ENCODE measurements at places on chromosomes 4 and X.

DNA sequence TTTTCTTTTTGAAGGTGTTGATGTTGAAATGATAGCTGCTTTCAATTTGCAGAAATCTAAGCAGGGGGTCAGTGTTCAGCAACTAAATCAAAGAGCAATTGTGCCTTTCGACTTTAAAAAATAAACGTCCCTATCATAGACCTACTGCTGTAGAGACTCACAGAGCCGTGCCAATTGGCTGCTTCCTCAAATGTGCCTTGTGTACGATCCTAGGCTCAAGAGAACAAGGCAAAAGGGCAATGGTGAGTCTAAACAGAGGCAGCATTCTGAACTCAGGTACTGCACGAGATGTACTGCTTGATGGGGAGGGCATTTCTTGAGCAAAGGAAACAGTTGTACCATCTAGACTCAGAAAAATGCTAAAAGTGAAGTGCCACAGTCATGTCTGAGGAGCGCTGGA, 29.8 kb downstream of the OPHN1 start:
- H3K27ac ChIP-seq: no peak overlapping the region
- H3K27me3 ChIP-seq: peaks cover 7% of the 10 kb centered on the region
- no peaks in the 10 kb centered on the region for H3K4me1 ChIP-seq
- H3K4me3 ChIP-seq: no peak overlapping the region
- DNase-seq: no peak

DNA sequence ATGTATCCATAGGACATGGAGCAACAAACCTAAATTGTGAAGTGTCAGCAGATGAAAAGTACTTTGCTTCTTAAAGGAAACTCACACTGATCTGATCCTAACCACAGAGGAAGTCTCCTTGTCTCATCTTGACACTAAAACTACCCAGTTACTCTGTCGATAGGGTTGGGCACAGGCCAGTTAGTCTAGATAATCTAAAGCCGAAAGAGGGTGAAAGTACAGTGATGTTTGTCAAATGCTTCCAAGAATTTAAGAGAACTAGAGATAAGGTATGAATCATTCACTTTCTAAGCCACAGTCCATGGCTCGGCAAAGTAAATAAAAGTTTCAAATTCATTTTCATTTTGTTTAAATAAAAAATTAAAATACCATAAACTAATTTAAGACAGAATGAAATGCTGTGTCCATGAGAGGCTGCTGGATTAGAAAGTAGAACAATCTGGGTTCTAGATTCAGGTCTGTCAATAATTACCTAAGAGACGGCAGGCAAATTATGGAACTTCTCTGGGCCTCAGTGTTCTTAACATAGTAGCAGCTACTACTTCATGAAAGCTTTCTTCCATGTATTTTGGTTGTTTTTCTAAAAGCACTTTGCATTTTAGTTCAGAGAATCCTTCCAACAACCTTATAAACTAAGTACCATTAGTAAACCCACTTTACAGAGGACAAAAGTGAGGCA, 176.7 kb downstream of the LDB2 start:
- H3K4me3 ChIP-seq: no peak overlapping the region
- DNase-seq: no peak

- H3K4me1 ChIP-seq: no peaks in the 10 kb centered on the region
- DNase-seq: no peak
- no peaks in the 10 kb centered on the region for H3K36me3 ChIP-seq
- H3K4me3 ChIP-seq: no peak overlapping the region
Measured at GRCh38 chr4:11535333-11535732, 106.6 kb upstream of the HS3ST1 start.

DNA sequence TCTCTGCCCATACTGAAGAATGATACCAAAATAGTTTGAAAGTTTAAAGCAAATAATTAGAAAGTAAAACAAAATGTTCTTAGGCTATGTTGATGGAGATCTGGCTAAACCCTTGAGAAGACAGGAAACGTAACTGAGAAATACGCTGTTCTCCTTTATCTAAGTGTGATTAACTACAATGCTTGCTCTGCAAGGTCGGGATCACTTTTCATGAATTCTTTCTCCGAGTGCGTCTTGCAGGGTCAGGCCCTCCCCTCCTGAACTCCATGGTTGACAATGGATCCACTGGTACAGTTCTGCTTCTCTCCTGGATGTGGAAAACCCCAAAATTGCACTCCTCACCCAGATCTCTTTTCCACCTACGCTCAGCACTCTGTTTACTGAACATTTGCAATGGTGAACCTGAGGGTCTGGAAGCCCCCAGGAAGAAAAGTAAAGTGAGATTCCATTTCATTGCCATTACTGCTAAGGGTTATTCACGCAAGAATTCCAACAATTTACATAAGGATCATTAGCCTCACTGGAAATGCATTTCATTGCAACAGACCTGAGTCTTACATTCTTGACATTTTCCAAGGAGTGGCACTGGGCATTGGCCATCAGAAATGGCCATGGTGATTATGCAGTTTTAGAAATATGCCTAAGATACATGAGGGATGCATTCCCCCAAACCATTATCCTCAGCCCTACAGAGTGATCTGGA, 24.6 kb upstream of the WWC2 start:
- H3K4me3 ChIP-seq: no peak overlapping the region
- DNase-seq: no peak
- no peaks in the 10 kb centered on the region for H3K27me3 ChIP-seq
- no peak overlapping the region for H3K27ac ChIP-seq
- H3K36me3 ChIP-seq: no peaks in the 10 kb centered on the region
- no peaks in the 10 kb centered on the region for H3K4me1 ChIP-seq

- DNase-seq: no peak
- H3K4me3 ChIP-seq: no peak overlapping the region
- H3K36me3 ChIP-seq: peaks cover 10% of the 10 kb centered on the region
- H3K27me3 ChIP-seq: peaks cover 23% of the 10 kb centered on the region
Measured at GRCh38 chr4:107725281-107725859, 5.3 kb upstream of the PAPSS1 start.

GRCh38 chr4:35365186-35365585, 879.1 kb downstream of the ARAP2 start:
- H3K36me3 ChIP-seq: no peaks in the 10 kb centered on the region
- H3K4me1 ChIP-seq: no peaks in the 10 kb centered on the region
- no peak overlapping the region for H3K27ac ChIP-seq
- DNase-seq: no peak

GRCh38 chrX:40098264-40099054, 701 bp upstream of the BCOR start:
- H3K4me1 ChIP-seq: peaks cover 22% of the 10 kb centered on the region
- DNase-seq: peak; percentile 59
- H3K4me3 ChIP-seq: peak overlapping the region; percentile 84
- H3K27ac ChIP-seq: peak overlapping the region; percentile 67
- H3K36me3 ChIP-seq: peaks cover 37% of the 10 kb centered on the region

DNA sequence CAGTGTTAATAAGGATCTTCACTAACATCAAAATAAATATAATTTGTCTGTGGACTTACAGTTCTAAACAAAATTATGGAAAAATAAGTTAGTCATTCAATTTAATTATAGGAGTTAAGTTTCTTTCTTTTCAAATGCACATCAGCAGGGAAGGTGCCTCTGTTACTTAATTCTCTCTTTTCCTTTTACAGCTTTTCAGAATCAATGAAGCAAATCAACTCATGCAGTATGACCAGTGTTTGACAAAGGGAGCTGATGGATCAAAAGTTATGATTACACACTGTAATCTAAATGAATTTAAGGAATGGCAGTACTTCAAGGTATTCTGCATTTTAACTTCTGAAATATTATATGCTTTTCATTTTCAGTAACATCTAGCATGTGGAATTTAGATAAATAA, 15.9 kb downstream of the HMGB2 start:
- H3K27ac ChIP-seq: no peak overlapping the region
- H3K4me1 ChIP-seq: no peaks in the 10 kb centered on the region
- no peaks in the 10 kb centered on the region for H3K36me3 ChIP-seq
- H3K27me3 ChIP-seq: no peaks in the 10 kb centered on the region
- H3K4me3 ChIP-seq: no peak overlapping the region

DNA sequence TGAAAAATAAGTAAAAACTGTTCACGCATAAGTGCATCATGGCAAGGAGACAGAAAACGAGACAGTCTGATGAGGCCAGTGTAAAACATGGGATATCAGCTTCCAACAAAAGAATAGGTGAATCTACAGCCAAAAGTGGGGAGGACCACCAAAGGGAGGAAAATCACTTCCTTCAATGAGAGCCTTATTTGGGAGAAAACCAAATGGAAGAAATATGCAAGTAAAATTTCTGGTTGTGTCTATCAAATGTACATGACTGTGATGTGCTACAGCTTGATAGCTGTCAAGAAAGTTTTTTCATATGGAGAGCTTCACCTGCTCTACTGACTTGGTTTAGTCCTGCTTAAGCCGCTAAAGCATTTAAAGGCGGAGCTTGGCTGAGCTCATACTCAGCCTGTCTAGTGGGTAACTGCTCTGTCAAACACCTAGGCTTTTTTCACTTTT, 66.2 kb downstream of the MAGEA1 start:
- no peaks in the 10 kb centered on the region for H3K36me3 ChIP-seq
- H3K27me3 ChIP-seq: peaks cover 9% of the 10 kb centered on the region
- no peak overlapping the region for H3K27ac ChIP-seq
- no peaks in the 10 kb centered on the region for H3K4me1 ChIP-seq
- no peak overlapping the region for H3K4me3 ChIP-seq

- DNase-seq: peak; percentile 54
- no peak overlapping the region for H3K4me3 ChIP-seq
- H3K27me3 ChIP-seq: no peaks in the 10 kb centered on the region
- H3K4me1 ChIP-seq: no peaks in the 10 kb centered on the region
- no peak overlapping the region for H3K27ac ChIP-seq
- no peaks in the 10 kb centered on the region for H3K36me3 ChIP-seq
Measured at GRCh38 chr4:74228691-74229640, 71.0 kb downstream of the MTHFD2L start.

DNA sequence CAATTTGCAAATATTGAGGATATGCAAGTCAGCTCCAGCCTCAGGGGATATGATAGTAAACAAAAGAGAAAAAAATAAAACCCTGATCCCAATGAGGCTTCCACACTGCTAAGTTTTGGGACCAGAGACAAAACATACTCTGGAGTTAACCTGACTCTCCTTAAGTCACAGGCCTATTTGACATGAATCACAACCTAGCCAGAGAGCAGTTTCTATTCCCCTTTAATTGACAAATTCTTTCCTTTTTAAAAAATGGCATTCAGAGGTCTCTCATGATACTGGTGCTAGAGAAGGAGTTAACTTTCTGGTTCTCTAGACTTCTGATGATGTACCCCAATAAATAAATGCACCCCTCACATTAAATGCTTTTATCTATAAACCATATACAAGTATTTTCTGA, 8.8 kb downstream of the ACSL1 start:
- H3K4me1 ChIP-seq: peaks cover 36% of the 10 kb centered on the region
- H3K27me3 ChIP-seq: no peaks in the 10 kb centered on the region
- no peak overlapping the region for H3K4me3 ChIP-seq
- peaks cover 15% of the 10 kb centered on the region for H3K36me3 ChIP-seq
- no peak for DNase-seq

DNA sequence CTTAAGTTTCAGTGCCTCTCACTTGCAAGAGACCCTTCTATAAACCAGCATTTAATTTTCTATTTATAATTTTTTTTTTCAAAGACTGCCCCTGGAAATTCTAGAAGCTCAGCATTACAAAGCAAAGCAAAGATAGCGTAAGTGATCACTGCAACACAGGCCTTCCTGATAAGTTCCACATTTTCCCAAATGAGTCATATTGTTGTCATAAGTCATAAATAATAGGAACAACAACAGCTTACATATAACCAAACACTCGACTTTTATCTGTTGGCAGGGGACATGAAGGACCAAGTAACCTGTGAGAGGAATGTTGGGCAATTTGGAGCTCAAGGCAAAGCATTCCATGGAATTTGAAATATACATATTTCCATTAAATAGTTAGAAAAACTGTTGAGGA, 815.5 kb downstream of the DMD start:
- H3K4me1 ChIP-seq: no peaks in the 10 kb centered on the region
- H3K27me3 ChIP-seq: no peaks in the 10 kb centered on the region
- no peak overlapping the region for H3K4me3 ChIP-seq

DNA sequence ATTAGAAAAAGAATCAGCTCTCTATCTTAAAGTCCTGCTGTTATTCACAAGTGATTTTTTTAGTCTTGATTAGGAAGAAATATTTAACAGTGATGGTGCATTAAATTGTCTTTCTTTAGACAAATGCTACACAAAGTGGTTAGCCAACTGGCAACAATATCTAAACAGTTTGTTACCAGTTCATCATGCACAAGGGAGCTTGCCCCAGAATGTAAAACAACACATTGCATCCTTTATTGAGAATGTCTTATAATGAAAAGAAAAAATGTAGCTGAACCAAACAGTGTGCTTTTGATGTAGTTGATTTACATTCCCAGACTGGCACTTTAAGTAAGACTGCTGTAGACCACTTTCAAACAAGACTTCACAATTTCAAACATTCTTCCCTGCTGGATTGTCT, 34.1 kb upstream of the NAA11 start:
- DNase-seq: no peak
- H3K4me1 ChIP-seq: no peaks in the 10 kb centered on the region
- H3K36me3 ChIP-seq: no peaks in the 10 kb centered on the region
- no peaks in the 10 kb centered on the region for H3K27me3 ChIP-seq
- no peak overlapping the region for H3K4me3 ChIP-seq

- DNase-seq: no peak
- no peaks in the 10 kb centered on the region for H3K4me1 ChIP-seq
- no peak overlapping the region for H3K4me3 ChIP-seq
- H3K27ac ChIP-seq: no peak overlapping the region
Measured at GRCh38 chrX:118780911-118781310, 42.7 kb upstream of the ZCCHC12 start.

GRCh38 chrX:109089359-109089758, 353.0 kb upstream of the IRS4 start:
- no peak overlapping the region for H3K4me3 ChIP-seq
- no peak overlapping the region for H3K27ac ChIP-seq
- no peaks in the 10 kb centered on the region for H3K4me1 ChIP-seq
- H3K27me3 ChIP-seq: no peaks in the 10 kb centered on the region

- DNase-seq: no peak
- H3K36me3 ChIP-seq: no peaks in the 10 kb centered on the region
- H3K4me1 ChIP-seq: no peaks in the 10 kb centered on the region
- no peaks in the 10 kb centered on the region for H3K27me3 ChIP-seq
Measured at GRCh38 chrX:70664726-70665125, 220.1 kb downstream of the DLG3 start.

DNA sequence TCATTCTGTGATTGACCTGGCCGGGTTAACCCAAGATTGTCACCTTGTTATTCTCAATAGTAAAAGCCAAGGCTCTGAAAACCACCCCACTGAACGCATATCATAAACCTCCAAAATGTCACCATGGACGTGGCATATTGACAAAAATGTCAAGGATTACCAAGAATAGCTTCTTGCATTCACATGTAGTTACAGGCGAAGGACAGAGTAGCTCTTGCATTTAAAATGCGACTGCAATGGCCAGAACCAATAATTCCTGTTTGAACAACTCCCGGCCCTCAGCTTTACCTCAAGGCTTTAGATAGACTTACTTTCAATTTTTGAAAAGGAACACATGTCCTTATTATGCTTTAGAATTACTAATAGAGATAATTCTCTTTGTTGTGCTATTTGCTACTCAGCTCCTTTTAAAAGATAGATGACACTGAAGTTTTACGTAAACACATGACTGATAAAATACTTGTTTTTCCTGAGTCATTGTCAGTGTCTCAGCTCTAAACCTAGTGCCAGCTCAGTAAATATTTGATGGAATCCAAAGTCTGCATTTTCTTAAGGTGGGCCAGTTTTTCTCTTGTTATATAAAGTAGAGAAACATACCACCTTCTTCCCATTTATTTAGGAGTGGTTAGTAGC, 66.3 kb downstream of the CLDN34 start:
- no peak overlapping the region for H3K4me3 ChIP-seq
- H3K27me3 ChIP-seq: no peaks in the 10 kb centered on the region
- no peak overlapping the region for H3K27ac ChIP-seq
- DNase-seq: no peak

Data from effector memory CD8-positive, alpha-beta T cell (primary cell).